ENCODE measurements at places on chromosomes 12 and 14. TPM values are rescaled to one million over a fixed set of nuclear protein-coding genes. Genes with fewer than 3 reads are reported as not detected.

The MED6 gene
- 20.7 TPM for total RNA-seq

The ACSS3 gene
- 24.8 TPM for total RNA-seq

The GARIN6 gene
- total RNA-seq: not detected

DNA sequence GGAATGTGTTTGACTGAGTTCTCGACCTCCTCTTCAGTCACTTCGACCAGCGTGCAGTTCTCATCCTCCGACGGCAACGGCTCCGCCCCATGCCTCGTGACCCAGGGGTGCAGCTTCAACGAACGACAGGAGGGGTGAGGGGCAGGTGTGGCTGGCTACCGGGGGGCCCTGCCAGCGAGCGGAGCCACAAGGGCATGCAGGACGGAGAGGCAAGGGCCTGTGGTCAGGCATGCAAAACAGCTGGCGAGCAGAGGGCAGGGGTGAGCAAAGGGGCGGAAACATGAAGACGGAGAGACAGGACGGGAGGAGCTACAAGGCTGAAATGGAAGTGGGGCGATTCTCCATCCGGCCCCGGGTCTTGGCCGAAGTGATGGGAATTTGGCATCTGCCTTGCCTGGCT, 38.7 kb downstream of the P2RX4 start:
- no peak for DNase-seq

GRCh38 chr14:72418806-72419205, 475.1 kb downstream of the DPF3 start:
- no peak for DNase-seq

The TRHDE gene
- total RNA-seq: 3.8 TPM

GRCh38 chr14:30940886-30941285, 66.5 kb downstream of the COCH start:
- DNase-seq: no peak

GRCh38 chr12:2666846-2667245, 127.9 kb upstream of the FKBP4 start:
- no peak for DNase-seq
